ENCODE measurements at places on chromosomes 7 and 10.
A peak's percentile ranks its signal among the peaks of the same experiment; 100 is the strongest.

DNA sequence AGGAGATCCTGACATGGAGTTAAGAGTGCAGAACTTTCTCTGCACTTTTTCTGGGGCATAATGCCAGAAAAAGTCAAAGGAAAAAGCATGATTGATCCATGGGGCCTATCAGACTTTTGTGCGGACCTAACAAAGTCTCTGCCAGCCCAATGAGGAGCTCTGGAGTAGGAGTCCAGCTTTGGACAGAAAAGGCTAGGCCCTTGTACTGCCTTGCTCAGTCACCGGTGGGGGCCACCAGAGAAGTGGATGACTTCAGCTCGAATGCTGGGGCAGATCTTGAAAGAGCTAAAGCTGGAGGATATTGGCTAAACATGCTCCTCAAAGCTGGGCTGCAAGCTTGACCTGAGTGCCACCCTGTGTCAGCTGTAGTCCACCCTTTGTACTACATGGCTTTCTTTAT is 2.8 kb upstream of the ZC3HAV1 start:
- DNase-seq, result no peak

DNA sequence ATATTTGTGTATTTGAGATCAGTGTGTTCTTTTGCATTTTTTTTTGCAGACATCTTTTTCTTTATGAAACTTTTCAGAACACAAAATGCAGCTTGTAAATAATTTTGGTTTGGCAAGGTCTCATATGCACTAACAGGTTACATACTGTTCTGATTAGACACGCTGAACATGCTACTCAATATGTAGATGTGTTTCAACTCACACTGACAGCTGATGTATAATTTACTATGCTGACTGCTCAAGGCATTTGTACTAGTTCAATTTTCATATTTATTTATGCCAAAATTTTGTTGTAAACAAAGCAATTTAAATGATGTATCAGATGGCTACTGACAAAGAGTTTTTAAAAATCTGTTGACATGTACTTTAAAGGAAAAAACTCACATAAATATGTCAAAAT is 123.8 kb downstream of the TFEC start:
- DNase-seq, result no peak

DNA sequence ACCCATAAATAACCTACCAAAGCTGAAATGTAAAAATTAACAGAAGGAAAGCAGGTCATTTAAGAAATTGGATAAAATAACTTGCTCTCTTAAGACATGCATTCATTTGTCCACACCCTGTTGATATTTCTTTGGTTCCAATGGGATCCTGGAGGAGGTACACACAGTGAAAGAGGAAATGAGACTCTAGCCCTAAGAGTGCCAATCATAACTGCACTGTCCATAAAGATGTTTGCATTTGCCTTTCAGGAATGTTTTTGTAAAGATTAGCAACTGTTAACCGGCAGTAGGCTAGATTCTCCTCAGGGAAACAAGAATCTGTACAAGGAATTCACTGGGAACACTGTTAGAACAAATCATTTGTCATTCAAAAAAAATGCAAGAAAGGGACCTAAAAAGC is 61.0 kb downstream of the MEOX2 start:
- no peak for DNase-seq

DNA sequence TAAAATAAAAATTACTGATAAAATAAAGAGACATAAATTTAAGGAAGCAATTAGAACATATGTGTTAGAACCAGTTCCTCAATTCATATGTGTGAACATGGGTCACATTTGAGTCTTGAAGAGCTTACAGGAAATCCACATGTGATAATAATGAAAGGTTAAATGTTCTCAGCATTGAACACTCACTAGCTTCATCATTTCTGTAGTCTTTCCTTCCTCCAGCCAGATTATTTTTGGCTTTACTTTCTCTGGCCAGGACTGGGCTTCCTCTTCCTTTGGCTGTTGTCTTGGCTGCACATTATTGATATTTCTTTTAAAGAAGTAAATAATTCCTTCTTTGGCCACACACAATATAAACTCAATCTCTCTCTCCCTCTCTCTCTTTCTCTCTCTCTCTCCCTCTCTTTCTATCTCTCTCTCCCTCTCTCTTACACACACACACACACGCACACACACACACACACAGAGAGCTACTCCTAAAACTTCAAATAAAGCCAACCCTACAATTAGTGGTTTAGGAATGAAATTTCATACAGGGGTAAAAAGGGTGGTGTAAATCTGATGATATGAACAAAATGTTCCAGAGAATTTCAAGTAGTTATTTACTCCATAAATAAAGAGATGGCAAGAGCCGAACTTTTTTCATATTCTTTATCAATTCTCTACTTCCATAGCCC is 171.2 kb downstream of the REEP3 start:
- no peak for DNase-seq

DNA sequence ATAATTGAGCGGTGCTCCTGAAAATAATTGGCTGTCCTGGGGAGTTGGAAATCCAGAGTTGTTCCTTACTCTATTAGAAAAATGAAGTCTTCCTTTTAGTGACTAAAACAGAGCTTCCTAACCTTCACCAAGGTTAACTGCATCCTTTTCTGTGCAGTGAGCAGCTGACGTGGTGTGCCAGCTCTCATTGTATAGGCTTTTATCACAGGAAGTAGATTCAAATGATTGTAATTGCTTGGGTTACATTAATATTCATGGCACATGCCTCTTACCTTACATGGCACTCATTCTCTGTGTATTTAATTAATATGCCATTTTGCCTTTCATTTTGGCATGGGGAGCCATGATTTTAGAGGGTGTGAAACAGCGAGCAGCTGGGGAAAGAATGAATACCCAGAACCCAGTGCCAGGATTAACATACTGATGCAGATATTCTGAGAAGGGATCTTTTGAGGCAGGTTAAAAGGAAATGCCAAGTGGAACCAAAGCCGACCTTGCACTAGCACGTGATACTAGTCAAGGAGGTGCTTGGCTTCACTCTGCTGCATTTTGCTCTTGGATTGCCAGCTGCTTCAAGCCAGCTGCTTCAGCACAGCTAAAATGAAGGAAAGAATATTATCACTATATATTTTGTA is 115.3 kb downstream of the ST7 start:
- DNase-seq, result no peak

DNA sequence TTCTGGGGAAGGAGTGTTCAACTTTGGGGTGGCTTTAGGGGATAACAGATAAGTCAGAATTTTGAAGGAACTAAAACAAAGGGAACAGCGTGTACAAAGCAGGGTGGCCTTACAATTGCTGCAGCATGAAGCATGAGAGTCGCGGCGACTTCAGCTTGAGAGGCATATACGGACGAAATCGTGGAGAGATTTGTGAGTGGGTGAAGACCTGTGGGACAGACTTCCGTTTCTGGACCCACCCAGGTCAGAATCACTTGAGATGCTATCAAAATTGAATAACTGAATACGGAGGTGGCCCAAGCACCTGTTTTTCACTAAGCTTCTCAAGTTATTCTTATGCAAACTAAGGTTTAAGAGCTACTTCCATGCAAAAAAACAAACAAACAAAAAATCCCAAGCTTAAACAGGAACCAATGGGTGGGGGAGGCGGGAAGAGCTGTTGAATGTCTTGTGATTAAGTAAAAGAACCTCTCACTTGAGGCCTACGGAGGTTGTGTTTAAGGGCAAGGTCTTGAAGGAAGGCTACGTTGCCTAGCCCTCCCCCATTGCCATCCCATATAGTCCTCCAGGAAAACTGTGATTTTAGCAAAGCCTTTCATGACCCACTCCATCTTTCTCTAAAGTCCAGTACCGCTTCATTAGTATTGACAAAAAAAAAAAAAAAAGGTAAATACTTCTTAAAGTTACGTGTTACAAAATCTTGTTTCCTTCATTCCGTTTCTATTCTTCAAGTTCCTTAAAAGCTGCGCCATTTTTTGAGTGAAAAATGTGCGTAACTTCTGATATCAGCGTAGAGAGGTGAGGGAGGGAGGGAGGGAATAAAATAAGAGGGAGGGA is 1.3 kb upstream of the TRIM24 start:
- no peak for DNase-seq

DNA sequence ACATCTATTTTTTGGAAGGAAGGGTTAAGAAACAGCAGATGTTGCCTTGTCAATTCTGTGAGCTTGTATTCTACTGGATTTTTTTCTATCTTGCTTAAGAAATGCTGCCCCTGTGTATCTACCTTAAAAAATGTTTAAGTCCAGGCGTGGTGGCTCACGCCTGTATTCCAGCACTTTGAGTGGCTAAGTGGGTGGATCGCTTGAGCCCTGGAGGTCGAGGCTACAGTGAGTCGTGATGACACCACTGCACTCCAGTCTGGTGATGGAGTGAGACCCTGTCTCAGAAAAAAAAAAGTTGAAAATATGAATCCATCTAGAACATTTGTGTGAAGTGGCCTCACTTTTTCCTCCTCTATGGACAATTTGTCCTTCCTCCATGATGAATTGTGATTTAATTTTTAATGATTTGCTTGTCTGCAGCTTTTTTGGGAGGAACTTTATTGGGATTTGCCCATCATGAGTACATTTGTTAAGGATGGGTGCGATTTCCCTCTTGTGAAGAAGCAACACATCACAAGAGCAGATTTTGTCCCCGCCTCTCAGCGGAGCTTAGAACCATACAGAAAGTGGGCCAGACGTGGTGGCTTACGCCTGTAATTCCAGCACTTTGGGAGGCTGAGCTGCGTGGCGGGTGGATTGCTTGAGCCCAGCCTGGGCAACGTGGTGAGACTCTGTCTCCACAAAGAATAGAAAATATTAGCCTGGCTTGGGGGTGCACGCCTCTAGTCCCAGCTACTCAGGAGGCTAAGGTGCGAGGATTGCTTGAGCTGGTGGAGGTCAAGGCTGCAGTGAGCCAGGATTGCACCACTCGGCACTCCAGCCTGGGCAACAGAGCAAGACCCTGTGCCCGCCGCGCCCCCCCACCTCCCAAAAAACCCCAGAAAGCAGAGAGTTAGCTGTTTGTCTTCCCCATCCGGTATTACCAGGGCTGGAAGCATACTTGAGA is 57.7 kb downstream of the DNAJB6 start:
- DNase-seq, result no peak

GRCh38 chr7:70419526-70420380 is 712.2 kb upstream of the GALNT17 start:
- DNase-seq, result no peak

- DNase-seq, result no peak
Observed at GRCh38 chr10:14833106-14833505, 4.7 kb downstream of the CDNF start.

GRCh38 chr10:69414036-69415018 is 2.4 kb downstream of the TACR2 start:
- no peak for DNase-seq

- no peak for DNase-seq
Observed at GRCh38 chr10:66321723-66322665, 603.8 kb upstream of the LRRTM3 start.

DNA sequence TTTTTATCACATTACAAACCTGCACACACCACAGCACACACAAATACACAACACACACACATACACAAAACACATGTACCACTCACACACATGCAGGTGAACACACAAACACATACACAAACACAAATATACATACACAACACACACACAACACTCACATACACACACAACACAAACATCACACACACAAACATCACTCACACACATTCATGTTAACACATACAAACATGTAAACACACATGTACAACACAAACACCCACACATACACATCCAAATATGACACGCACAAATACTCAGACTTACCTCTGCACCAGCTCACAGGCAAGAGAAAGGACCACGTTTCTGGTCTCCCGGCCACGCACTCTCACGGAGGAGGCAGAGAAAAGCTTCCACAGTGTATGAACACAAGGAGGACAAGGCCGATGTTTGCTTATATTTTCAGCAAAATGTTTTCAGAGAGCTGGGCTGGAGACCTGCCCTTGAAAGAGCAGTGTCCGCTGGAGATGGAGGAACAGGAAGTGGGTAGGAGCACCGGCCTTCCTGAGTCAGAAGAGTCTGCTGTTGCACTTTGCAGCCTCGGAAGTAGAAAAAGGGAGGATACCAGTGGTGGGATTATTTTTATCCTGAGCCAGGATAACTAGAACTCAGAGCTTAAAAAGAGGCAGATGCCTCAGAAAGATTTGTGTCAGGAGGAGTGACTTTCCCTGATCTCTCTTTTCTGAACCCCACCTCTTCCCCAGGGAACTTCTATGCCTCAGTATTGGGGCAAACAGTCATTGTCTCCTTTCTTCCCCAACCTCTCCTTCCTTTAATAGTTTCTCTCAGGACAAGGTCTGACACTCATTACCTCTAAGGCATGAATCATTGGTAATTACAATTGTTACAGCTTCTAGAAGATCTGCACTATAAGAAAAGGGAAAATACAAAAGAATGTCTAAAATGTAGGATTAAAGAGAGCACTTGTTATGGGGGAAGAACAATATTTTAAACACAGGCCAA is at the start of gene GIMAP6:
GIMAP6 (minus strand) TSS at position 520 of the 999 bp plus-strand sequence. CDS start 2,243 bp downstream, outside the sequence.
- no peak for DNase-seq

DNA sequence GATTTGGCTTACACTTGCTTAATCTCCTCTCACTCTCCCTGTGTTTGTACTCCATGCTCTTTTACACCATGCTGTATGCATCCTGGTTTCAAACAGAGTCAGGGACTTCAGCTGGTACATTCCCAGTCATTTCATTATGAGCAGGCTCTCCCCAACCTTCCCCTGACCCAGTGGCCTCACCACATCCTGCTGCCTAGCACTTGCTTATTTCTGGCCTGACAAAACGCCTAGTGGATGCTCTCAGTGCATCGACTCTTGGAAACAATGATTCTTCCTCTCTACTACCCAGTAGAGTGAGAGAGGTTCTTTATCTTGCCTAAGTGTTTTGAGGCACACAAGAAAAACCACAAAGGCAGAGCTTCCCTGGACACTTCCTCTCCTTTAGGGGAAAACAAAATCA is 63.4 kb downstream of the CAV1 start:
- DNase-seq, result peak; percentile 73

- DNase-seq, result no peak
Observed at GRCh38 chr7:12653518-12653917, 33.9 kb upstream of the ARL4A start.

GRCh38 chr10:104509981-104510380 is 131.1 kb upstream of the SORCS3 start:
- DNase-seq, result no peak

GRCh38 chr10:86004337-86004736 is 362.3 kb downstream of the GRID1 start:
- DNase-seq, result no peak

GRCh38 chr10:36209480-36209879 is 567.4 kb upstream of the FZD8 start:
- DNase-seq, result no peak

GRCh38 chr7:28921822-28922221 is 36.3 kb downstream of the TRIL start:
- peak; percentile 47 for DNase-seq
